Natural killer cell (primary cell): ENCODE measurements at places on chromosomes 11 and 22. TPM values are rescaled to one million over a fixed set of nuclear protein-coding genes. Genes with fewer than 3 reads are reported as not detected.

DNA sequence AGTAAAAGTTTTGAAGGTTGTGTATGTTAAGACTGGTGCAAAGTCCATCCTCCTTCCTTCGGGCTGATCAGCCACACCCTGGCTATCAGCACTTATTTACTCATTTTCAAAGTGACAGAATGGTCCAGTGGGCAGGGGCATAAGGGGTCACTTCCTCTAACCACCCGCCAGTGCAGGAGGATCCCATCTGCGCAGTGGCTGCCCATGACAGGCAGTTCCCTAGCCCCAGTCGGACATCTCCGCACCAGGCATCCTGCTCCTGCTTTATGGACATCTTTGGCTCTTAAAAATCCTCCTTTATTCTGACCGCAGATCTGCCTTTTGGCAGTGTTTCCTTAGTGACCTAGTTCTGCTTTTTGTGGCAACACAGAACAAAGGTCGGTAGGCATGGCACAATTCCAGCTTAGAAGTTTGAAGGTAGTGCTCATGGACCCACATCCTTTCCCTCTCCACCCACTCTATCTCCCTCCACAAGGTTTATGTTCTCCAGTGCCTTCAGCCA lies 55.9 kb downstream of the BMAL1 start:
- H3K27ac ChIP-seq = no peak overlapping the region
- peaks cover 8% of the 10 kb centered on the region for H3K36me3 ChIP-seq
- peaks cover 34% of the 10 kb centered on the region for H3K4me1 ChIP-seq
- H3K4me3 ChIP-seq = no peak overlapping the region
- H3K27me3 ChIP-seq = no peaks in the 10 kb centered on the region
- no peak for DNase-seq

- no peaks in the 10 kb centered on the region for H3K36me3 ChIP-seq
- DNase-seq = no peak
- no peaks in the 10 kb centered on the region for H3K4me1 ChIP-seq
Measured at GRCh38 chr11:132563050-132563449, 969.3 kb downstream of the OPCML start.

DNA sequence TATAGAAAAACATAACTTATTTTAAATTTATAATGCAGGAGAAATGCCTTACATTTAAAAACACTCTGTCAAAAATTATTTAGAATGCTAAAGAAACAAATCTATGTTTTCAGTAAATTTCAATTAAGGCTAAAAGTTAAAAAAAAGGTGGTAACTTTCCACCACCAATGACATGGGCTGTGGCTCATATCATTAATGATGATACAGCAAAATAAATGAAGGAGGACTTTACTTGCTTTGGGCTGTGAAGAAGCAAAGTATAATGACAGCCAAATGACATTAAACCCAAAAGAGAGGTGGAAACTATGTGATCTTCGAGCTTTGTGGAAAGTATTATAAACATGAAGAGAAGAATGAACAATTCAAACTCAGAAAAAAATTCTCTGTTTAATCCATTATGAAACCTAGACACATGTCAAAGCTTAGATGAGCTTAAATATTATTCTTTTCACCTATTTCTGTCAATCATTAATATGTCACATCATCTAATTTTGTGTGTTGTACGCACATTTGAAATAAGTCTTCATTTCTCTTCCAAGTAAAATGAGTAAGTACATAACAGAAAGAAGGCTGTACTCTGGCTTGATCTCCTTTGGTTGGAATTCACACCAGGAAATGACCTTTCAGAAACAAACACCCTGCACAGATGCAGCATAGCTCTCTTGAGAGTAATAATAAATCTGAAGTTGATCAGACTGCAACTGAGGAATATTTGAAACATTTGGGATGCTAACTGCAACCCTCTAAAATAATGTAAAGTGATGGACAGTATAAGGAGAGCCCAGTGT lies 265.8 kb downstream of the TTC28 start:
- H3K36me3 ChIP-seq = no peaks in the 10 kb centered on the region
- H3K27me3 ChIP-seq = no peaks in the 10 kb centered on the region
- H3K27ac ChIP-seq = no peak overlapping the region
- no peak for DNase-seq
- no peaks in the 10 kb centered on the region for H3K4me1 ChIP-seq
- H3K4me3 ChIP-seq = no peak overlapping the region

Gene RFPL2
- total RNA-seq = not detected

GRCh38 chr11:32309530-32310213 lies 125.7 kb downstream of the WT1 start:
- no peak overlapping the region for H3K27ac ChIP-seq
- DNase-seq = no peak
- no peaks in the 10 kb centered on the region for H3K36me3 ChIP-seq
- H3K4me3 ChIP-seq = no peak overlapping the region

DNA sequence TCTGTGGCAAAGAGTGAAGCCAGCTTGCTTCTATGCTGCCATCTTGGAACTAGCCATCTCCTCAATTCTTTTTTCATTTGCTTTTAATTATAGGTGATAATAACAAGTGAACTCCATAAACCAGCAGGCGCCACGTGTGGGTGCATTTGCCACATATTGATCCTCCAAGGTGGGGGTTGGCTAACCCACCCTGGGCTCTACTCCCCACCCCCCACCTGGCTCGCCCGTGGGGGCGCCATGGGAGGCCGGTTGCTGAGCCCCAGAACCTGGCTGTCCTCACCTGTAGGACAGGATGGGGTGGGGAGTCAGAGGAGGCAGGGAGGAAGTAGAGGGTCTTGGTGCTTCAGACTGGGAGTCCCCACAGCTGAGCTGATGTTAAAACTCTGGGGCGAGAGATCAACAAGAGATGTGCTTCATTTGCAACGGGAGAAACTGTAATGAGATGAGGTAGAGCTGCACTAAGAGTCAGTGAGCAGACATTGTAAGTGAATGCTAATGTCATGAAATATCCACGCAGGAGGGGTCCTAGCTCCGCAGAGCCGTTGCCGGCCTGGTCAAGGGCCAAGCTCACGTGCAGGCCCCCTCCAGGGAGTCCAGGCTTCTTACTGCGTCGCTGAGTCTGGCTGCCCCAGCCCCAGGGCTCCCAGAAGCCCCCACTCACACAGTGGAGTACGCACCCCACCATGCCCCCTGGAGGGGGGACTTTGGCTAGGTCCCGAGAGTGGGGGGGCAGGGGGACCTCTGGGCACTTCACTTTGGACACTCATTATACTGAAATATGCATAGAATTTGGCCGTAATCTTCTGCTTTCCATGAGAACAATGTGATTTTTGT lies 59.4 kb downstream of the BRD1 start:
- no peak overlapping the region for H3K27ac ChIP-seq
- DNase-seq = no peak
- no peak overlapping the region for H3K4me3 ChIP-seq
- H3K27me3 ChIP-seq = no peaks in the 10 kb centered on the region
- H3K36me3 ChIP-seq = no peaks in the 10 kb centered on the region
- H3K4me1 ChIP-seq = no peaks in the 10 kb centered on the region
